Sigmoid colon (tissue), 7 donors: ENCODE measurements at places on chromosomes 1 and 21.

DNA sequence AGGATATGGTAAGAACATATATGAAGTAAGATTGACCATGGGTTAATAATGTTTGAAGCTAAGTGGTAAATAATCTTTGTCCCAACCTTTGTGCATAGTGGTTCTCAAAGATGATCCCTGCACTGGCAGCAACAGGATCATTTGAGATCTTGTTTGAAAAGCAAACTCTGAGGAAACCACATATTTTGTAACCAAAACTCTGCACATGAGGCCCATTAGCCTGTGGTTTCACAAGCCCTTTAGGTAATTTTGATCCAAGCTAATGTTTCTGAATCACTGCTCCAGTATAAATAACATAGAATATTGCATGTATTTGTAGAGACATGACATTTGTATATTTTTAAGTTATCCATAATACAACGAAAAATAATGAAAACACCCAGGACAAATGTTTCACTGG is 147.9 kb upstream of the RGS18 start:
- no peak for DNase-seq

GRCh38 chr1:202067188-202067974 is 55.3 kb upstream of the GPR37L1 start:
- no peak for DNase-seq

- DNase-seq: no peak
Observed at GRCh38 chr1:225998560-225999226, 450 bp downstream of the SDE2 start.

DNA sequence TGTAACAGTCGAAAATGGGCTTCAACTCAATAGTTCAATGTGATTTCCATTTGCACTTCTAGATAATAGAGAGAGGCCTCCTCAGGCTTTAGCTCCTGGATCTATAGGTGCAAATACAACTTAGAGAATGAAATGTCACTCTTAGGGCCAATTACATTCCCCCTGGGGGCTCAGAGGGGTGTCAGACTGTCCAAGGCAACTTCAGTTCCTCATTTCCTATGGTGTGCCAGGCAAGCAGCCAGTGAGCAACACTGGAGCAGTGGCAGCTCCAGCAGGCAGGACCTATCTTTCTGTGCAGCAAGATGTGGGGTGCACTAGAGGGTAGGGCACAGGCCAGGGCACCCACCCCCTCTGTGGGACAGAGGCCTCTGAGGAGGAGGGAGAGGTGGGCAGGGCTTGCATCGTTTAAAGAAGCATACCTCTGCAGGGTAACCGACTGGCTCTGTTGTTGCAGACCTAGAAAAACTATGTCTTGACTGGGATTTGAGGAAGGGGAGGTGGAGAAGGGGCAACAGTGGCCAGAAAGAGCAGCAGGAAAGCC is 97.3 kb downstream of the SUSD4 start:
- no peak for DNase-seq

GRCh38 chr1:226470921-226471866 is 63.3 kb upstream of the PARP1 start:
- no peak for DNase-seq
